ENCODE measurements at places on chromosomes 5 and 9.

- DNase-seq = peak; percentile 74
Measured at GRCh38 chr5:17216974-17217492, 398 bp upstream of the BASP1 start.

DNA sequence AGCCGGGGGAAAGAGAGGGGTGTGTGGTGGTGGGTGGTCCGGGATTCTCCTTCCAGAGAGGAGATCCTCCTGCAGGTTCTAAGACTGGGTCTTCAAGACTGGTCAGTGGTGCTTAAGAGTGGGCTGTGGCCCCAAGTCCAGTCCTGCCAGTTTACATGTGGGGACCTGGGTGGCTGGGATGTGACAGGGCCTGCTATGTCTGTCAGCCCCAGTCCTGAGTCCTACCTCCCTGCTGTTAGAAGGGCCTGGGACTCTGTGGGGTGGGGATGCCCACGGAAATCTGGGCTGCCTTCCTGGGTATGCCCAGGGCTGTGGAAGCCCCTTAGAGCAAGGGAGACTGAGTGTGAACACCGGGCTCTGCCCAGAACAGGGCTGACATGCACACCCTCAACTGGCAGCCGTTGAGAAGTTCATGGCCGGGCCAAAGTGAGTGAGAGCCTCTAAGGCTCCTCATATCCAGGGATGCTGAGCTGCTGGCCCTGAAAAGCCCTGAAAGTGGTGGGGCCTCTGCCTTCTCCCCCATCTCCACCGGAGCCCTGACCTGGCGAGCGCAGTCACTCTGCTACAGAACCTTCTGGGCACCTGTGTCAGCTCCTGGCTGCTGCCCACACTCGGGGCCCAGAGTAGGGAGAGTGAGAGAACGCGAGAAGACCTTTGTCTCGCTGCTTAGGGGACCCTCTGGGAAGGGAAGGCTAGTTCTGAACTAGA lies 1.7 kb downstream of the PHF2 start:
- DNase-seq = no peak

- DNase-seq = no peak
Measured at GRCh38 chr9:128026255-128026772, 40.8 kb downstream of the NAIF1 start.

- no peak for DNase-seq
Measured at GRCh38 chr5:72390836-72391235, 70.7 kb downstream of the PTCD2 start.

DNA sequence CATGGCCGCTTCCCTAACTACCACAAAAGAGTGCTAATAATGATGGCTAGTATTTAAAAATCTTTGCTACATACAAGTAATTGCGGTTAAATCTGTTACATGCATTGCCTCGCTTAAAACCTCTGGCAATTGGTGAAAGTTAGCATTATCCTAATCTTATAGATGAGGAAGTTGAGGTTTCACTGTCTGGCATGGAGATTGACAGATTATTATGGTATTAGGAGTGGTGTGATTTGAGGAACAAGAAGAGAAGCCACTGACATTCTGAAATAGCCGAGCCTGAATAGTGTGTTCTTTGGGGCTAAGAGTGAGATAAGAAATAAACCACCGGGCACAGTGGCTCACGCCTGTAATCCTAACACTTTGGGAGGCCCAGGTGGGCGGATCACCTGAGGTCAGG lies 45.3 kb upstream of the DPYSL3 start:
- DNase-seq = no peak

GRCh38 chr5:167950126-167950721 lies 341.2 kb upstream of the WWC1 start:
- DNase-seq = no peak
